ENCODE measurements at places on chromosomes 7 and 10.

DNA sequence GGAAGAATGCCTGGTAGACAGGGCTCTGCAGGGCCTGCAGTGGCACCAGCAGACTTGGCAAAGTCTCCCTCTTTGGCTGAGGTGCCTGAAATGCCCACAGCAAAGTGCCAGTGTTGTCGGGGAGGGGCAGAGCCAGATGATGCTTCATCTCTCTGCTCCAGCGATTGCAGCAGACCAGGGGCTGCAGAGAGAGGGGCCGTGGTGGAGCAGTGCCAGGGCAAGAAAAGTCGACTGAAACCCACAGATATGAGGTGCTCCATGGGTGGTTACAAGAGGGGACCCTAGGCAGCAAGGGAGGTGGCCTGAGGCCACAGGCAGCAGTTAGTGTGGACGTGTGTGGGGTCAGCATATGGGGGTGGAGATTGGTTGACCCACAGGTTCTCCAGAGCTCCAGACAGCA lies 123.5 kb upstream of the SHH start:
- no peak for DNase-seq

- no peak for DNase-seq
Measured at GRCh38 chr10:30057894-30058556, 1.4 kb downstream of the JCAD start.

- DNase-seq: no peak
Measured at GRCh38 chr7:25520017-25520416, 291.7 kb upstream of the NPVF start.

- no peak for DNase-seq
Measured at GRCh38 chr7:103547451-103548284, 101.7 kb upstream of the SLC26A5 start.

- no peak for DNase-seq
Measured at GRCh38 chr10:43282881-43283280, 16.0 kb upstream of the RASGEF1A start.

- DNase-seq: peak; percentile 92
Measured at GRCh38 chr7:8125680-8126444, 136.1 kb downstream of the ICA1 start.

- peak; percentile 53 for DNase-seq
Measured at GRCh38 chr7:134174795-134175261, 47.7 kb downstream of the LRGUK start.

- DNase-seq: no peak
Measured at GRCh38 chr7:18393465-18394118, 102.0 kb upstream of the HDAC9 start.

GRCh38 chr7:28208506-28208905 lies 27.9 kb upstream of the JAZF1 start:
- no peak for DNase-seq

- no peak for DNase-seq
Measured at GRCh38 chr7:89772276-89772675, 382.0 kb upstream of the STEAP1 start.

- DNase-seq: no peak
Measured at GRCh38 chr7:39664585-39664984, 41.2 kb downstream of the RALA start.

GRCh38 chr10:27474741-27475140 lies 29.4 kb upstream of the RAB18 start:
- no peak for DNase-seq

Measured in activated CD8-positive, alpha-beta memory T cell treated with anti-CD3 and anti-CD28 coated beads, Interleukin-2, amount 10 ng/mL, durations not matched to agents 7 days and 5 days (primary cell).